Stimulated activated CD4-positive, alpha-beta T cell treated with anti-CD3 and anti-CD28 coated beads, Interleukin-12 subunit alpha, Interleukin-12 subunit beta, amount 100 ng/mL, for 48 hours (primary cell): ENCODE measurements at places on chromosomes 5 and 9.
A peak's percentile ranks its signal among the peaks of the same experiment; 100 is the strongest.

DNA sequence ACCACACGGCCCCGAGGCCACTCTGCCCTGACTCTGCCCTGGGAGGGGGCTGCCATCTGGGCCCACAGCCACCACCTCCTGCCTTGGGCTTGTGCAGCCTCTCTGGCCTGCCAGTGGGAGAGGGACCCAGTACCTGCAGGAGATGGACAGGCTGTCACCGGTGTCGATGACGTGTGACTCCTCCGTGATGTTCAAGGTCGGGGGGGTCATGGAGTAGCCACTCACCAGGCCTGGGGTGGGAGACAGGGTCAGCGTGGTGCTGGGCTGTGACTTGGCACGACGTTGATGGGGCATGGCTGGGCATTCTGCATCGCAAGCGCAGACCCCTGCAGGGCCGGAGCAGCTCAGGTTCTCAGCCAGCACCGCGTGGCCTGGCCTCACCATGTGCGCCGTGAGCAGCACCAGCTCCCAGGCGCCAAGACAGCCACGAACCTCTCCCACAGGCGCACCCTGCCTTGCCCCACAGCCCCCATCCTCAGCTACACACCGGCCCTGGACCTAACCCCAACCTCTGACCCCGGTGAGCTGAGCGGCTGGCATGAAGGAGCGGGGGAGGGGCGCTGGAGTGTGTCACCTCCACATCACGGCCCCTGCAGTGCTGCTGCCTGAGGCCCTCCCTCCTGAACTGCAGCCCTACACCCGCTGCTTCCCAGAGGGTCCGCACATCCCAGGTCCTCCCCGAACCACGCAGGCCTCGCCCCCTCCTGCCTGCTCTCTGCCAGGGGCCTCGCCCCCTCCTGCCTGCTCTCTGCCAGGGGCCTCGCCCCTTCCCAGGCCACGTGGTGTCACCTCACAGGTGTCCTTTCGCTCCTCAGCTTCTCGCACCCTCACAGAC, 17.6 kb downstream of the FLT4 start:
- no peak for DNase-seq

GRCh38 chr5:10684303-10685086, 76.5 kb downstream of the DAP start:
- no peak for DNase-seq

DNA sequence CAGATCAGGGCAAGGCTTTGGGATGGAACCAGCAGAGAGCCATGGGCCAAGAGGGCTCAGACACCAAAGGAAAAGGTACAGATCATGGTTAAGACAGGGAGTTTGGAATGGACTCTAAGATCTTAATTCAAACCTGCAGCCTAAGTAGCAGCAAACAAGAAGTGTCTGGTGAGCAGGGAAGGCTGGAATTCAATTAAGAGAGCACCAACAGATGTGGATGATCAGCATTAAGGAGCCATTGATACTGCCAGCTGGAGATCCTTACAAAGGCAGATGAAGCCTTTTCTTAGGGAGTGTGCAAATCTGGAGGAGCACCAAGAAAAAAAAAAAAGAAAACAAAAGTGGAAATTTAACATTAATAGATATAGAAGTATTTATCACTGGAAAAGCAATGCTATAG, 516.8 kb downstream of the RASEF start:
- no peak for DNase-seq

- no peak for DNase-seq
Observed at GRCh38 chr5:125277494-125278154, 531.2 kb upstream of the ZNF608 start.

DNA sequence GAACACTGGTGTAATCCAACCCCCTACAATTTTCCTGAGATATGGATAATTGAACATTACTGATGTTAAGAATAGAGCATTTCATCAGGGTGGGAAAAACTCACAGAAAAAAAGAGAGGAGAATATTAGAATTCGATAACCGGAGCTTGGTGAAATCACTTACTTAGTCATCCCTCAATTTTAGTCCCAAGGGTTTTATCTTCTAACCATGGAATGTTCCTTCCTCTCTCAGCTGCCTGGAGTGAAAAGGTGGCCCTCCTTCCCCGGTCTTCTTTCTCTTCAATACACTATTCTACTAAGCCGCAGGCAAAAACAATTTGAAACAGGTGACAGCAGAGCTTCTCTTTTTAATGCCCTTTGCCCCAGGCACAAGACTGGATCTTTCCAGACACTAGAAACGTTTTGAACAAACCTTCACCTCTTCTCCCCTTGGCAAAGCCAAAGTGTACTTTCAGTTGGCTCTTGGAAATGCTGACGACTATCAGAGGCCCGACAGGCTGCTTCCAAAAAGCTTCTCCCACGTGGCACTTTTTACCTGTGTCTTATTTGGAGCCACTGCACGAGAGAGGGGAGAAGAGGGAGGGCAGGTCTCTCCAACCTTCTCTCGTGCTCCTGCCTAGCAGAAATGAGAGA, 543.9 kb downstream of the TLE1 start:
- no peak for DNase-seq

- no peak for DNase-seq
Observed at GRCh38 chr5:115978779-115979178, 16.5 kb downstream of the LVRN start.

GRCh38 chr5:3288325-3288724, 307.3 kb upstream of the IRX1 start:
- DNase-seq, result no peak

- DNase-seq, result no peak
Observed at GRCh38 chr5:107012371-107012770, 658.4 kb downstream of the EFNA5 start.

DNA sequence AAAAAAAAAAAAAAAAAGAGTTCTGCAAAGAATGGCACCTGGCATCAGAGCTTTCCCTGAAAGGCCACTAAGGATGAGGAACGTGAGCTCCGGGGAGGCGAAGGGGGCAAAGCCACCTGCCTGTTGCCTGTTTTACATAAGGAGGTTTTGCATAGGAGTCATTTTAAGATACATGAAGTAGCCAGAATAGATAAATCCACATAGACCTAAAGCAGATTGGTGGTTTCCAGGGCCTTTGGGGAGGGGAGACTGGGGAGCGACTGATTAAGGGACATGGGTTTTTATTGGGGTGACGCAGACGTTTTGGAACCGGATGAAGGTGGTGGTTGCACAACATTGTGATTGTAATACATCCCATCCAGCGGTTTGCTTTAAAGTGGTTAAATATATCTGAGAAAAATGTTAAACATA, 7.1 kb downstream of the NEK6 start:
- no peak for DNase-seq

- peak; percentile 20 for DNase-seq
Observed at GRCh38 chr9:36878986-36879982, 154.8 kb downstream of the PAX5 start.
